ENCODE measurements at places on chromosomes 7 and 10.

- no peak for DNase-seq
Observed at GRCh38 chr10:43921478-43921877, 272.8 kb upstream of the ZNF32 start.

GRCh38 chr7:23247603-23248335, 1.2 kb downstream of the GPNMB start:
- DNase-seq, result no peak

- DNase-seq, result no peak
Observed at GRCh38 chr10:47161465-47161864, 138.5 kb upstream of the GDF10 start.

- no peak for DNase-seq
Observed at GRCh38 chr10:121592155-121592890, 5.9 kb downstream of the FGFR2 start.

DNA sequence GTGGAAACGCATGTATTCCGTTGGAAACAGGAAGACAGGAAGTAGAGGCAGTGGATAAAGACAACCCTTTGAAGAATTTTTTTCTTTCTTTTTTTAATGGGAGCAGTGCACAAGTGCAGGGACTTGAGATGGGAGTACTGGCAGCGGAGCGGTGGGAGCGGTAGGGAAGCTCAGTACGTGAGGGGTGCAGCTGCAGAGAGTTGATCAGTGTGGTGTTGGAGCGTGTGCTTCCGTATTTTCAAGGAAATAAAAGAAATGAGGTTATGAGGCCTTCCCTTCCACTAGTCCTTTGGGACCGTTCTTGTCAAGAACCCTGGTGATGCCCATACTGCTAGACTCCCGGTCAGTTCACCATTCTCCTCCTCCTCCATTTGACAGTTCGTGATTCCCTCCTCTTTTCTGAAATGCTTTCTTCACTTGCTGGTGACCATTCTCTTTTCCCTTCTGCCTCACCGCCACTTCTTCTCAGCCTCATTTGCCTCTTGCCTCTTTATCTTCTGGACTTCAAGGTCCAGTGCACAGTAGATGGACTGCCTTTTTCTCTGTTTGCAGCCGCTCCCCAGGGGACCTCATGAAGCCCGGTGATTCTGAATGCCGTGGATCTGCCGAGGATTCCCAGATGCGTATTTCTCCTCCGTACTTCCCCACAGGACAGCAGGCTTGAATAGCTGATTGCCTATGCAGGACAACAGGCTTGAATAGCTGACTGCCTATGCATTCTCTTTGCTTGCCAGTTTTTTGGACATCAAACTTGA, 39.1 kb upstream of the TMEM236 start:
- DNase-seq, result no peak

- DNase-seq, result peak; percentile 67
Observed at GRCh38 chr10:15370856-15371701, at the start of gene FAM171A1. FAM171A1 (minus strand) TSS chr10:15371289; CDS start chr10:15371052, 237 bp downstream.

GRCh38 chr10:130013335-130014262, 49.5 kb upstream of the EBF3 start:
- no peak for DNase-seq

DNA sequence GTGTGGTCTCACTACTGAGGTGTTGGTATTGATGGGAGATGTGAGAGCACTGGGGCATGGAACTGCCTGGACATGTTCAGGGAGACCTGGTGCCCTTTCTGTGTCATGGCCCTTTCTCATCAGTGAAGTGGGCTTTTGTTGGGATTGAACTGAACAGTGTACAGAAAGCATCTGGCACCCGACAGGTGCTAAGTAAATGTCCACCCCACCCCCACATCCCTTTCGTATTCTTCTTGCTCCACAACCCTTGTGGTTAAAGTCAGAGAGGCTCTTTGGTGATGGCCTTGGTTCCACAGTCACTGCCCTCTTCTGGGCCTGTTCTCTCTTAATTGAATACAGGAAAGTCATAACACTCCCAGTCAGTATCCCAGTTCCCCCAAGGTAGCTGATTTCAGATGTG, 5.4 kb downstream of the NOM1 start:
- no peak for DNase-seq

DNA sequence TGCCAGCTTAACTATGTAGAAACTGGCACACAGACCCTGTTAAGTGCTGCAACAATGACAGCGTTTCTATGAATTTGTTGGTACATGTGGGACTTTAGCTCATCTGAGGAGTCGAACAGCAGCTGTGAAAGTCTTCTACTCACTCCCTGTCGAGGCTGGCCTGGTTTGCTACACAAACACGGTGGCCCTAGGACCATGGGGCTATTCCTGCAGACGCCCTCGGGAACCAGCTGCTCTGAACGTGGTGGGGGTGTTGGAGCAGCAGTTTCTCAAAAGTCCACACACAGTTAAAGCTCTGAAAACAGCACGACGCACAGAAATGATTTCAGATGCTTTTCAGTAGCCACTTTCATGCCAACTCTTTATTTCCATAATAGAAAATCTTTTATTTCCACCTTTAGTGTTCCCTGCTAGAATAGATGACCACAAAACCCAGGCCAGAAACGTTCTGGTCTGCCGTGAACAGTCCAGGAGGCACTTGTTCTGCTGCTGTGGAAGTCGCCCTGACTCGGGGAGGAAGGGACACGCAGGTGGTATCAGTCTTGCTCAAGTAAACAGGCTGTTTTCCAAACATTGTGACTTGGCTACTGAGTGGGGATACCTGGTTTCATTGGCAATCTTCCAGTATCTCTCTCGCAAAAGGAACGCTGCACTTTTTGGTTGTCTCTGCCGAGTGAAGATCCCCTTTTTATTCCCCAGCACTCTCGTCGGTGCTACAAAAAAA, 21.5 kb downstream of the GUSB start:
- no peak for DNase-seq

DNA sequence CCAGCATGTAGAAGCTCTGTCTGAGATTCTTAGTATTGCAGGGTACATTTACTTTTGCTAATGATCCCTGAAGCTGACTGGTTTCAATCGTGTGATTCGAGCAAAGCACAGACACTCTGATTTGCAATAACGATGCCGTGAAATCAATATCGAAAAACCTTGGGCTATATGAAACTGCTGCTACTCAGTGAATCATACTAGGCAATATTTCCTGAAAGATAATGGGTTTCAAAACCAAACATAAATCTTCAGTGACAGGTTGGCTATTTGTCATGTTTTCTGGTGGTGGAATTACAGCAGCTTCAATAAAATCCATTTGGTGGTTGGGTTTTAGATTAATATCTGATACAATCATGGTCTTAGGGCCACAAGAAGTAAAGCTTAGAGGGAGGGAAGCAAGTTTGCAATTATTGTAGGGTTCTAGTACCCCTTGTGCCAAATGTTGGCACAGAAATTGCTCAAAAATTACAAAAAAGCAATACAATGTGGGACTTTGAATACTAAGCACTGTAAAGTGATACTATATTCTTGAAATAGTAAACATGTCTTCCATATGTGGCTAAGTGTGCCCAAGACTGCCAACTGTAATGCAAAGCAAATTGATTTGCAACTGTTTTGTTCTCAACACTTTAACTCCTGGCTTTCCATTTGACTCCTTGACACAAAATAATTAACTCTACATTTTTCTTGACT, 112.4 kb upstream of the JAZF1 start:
- no peak for DNase-seq

GRCh38 chr10:70354556-70354955, 27.9 kb downstream of the LRRC20 start:
- no peak for DNase-seq

DNA sequence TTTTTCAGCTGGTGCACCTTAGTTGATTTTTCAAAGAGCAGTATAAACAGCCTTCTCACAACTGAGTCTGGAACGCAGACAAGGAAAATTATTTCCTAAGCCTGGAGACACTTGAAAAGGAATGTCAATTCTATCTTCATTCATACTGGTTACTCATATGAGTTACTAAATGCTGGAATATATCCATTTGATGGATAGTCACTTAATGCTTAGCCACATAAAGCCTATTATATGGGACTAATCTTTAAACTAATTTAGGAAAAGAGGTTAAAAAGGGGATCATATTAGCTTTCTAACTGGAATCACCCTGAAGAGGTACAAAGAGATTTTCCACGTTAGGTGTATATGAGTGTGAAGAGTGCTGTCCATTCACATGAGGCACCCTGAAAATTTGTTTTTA, 1.7 kb upstream of the HOXA4 start:
- DNase-seq, result no peak

GRCh38 chr10:102396730-102397151, 1.2 kb downstream of the NFKB2 start:
- no peak for DNase-seq

DNA sequence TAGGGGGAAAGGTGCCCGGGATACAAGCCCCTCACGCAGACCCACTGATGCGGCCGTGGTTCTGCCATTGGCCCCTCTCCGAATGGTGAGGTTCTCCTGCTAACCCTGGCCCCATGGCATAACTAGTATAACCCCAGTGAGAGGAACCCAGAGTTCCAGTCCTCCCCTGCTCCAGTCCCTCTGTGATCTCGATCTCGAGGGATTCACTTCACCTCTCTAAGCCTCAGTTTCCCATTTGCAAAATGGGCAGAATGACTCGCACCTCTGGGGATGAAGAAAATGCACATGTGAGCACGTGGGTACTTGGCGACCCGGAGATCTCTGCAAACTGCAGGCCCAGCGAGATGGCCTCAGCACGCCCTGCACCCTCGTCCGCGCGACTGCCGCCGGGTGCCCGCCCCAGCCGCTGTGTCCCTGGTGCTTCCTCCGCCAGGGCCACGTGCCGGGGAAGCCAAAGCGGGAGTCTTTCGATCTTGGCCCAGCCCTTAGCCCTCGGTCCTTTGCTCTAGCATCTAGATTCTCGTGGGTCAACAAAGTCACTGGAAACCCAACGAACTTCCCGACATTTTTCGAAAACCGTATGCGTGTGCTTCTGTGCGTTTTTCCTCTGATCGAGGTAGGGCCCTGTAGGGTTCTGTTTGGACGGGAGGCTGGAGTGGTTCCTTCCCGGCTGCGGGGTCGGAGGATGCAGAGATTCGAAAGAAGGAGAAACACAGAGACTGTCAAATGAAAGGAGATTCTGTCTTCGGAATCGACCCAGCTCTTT, 169.8 kb downstream of the UBE2H start:
- DNase-seq, result no peak

DNA sequence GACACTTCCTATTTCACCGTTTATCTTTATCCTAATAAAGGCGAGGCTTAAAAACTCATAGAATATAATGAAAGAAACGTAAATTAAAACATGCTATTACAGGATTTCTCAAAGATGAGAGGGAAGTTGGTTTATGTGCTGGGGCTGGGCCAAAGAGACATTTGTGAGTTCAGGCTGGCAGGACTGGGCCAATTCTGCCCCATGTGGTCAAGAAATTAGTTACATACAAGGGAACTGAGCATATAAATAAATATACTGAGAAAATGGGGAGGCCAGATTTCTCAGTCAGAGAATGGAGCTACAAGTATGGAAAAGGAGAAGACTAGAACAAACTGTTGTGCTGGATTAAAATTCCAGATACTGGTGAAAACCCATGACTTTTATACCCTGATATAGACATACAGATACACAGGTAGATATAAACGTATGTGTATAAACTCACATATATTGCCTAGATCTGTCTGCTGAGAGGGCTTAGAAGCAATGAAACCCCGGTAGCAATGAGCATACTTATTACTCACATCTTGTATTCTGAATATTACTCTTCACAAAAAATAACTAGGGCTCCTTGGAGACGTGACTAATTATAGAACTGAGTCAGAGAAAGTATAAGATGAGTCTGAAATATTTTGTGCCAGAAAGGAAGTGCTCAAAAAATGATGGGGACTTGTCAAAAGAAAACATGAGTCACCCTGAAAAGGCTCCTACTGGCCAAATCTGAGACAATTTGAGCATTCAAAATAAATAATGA, 155.7 kb upstream of the FGFR2 start:
- DNase-seq, result peak; percentile 17

- no peak for DNase-seq
Observed at GRCh38 chr10:76968483-76968882, 669.1 kb downstream of the KCNMA1 start.

DNA sequence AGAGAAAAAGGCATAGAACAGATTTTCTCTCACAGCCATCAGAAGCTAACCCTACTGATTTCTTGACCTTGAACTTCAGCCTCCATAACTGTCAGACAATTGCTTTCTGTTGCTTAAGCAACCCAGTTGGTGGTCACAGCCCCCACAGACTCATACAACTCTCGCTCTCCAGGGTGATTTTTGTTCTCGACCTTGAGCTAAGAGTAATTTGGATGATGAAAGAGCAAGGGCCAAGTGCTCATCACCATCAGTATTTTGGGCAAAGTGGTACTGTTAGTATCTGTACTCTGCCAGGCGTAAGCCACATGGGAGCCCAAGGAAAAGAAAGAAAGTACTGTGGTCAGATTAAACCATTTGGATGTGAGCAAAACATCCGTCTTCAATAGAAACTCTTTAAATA, 81.9 kb downstream of the AOAH start:
- DNase-seq, result no peak

GRCh38 chr7:148182264-148182663, 408.3 kb upstream of the C7orf33 start:
- DNase-seq, result no peak

DNA sequence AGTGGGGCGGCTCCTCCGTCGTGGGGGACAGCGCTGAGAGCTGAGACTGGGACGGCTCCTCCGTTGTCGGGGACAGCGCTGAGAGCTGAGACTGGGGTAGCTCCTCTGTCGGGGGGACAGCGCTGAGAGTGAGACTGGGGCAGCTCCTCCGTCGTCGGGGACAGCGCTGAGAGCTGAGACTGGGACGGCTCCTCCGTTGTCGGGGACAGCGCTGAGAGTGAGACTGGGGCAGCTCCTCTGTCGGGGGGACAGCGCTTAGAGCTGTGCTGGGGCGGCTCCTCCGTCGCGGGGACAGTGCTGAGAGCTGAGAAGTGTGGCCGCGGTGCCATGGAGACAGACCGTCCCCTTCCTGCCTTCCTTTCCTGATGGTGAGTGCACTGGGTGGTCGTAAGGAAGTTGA, 136.4 kb downstream of the DYNC2I1 start:
- DNase-seq, result no peak

- DNase-seq, result no peak
Observed at GRCh38 chr10:36780158-36780557, 345.2 kb upstream of the ANKRD30A start.

DNA sequence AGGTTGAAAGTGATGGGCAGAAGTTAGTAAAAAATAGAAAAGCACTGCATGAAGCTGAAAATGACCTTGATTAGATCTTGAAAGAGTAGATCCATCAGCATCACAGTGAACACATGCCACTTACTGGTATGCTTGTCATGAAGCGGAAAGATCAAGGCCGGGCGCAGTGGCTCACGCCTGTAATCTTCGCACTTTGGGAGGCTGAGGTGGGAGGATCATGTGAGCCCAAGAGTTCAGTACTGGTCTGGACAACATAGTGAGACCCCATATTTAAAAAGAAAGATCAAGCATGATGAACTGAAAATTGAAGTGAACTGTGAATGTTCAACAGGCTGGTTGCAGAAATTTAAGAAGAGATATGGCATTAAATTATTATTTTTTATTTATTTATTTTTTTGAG, 18.0 kb downstream of the LCOR start:
- no peak for DNase-seq

- peak; percentile 10 for DNase-seq
Observed at GRCh38 chr10:26890956-26891355, 30.2 kb upstream of the ABI1 start.

- no peak for DNase-seq
Observed at GRCh38 chr10:33153968-33154327, 180.5 kb downstream of the NRP1 start.

- DNase-seq, result no peak
Observed at GRCh38 chr10:48931188-48931587, 8.5 kb downstream of the LRRC18 start.
